GM04504 (cell line): ENCODE measurements at places on chromosomes 1 and 21.

- DNase-seq, result no peak
These were observed 30.2 kb downstream of the NEK7 start for GRCh38 chr1:198186916-198187580.

DNA sequence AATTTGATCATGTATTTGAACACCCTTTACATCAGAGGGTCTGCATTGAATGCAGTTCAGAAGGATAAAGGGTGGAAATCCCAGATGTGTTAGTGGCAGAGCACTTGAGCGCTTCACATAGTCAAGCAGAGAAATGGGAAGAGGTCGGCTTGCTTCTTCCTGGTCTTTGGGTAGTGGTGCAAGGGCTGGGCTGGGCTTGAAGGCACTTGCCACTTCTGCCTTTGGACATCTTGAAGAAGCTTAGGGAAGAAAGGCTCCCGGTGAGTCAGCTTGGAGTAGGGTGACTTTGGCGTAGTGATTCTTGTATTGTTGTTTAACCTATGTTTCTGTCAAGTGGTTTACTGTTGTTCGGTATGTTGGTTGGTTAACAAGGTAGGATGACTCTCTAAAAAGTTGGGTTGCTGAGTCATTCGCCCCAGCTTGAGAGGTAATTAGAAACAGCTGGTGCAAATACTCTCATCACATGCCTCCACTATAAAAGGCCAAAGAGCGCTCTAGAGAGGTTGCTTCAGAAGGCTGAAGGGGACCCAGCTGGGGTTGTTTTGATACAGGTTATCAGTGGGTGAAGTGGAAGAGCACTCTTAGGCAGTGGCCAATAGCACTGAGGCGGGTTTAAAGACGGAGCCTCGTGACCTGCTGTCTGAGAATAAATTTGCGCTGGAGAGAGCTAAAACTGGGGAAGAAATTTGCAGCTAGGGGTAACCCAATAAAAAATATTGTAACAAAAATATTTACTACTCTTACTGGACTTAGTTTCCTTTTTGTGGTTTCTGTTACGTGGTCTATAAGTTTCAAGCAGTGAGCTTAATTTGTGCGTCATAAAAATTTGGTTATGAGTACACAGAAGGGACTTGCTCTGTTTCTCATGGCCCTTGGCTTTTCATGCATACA is 1.4 kb downstream of the BACH1 start:
- peak; percentile 90 for DNase-seq

DNA sequence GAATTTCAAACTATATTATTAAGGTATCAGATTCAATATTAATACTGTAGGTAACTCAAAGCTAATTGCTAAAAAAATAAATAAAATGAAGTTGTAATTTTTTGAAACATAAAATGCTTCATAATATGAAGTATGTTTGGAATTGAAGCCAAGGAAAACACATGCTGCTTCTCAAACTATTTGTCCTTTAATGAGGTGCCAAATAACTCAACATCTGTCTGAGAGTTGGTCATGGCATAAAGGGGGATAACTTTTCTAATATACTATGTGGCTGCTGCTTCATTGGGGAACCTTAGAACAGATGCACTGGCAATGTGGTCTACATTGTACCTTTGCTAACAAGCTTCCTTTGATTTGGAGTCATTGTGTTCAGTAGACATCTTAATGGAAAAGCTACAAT is 96.7 kb downstream of the PDE4B start:
- DNase-seq, result no peak

- no peak for DNase-seq
These were observed 17.0 kb downstream of the CRYZ start for GRCh38 chr1:74715806-74716205.

GRCh38 chr1:184020855-184021254 is 16.7 kb downstream of the COLGALT2 start:
- DNase-seq, result no peak

- no peak for DNase-seq
These were observed 4.5 kb downstream of the CFHR3 start for GRCh38 chr1:196779093-196779492.

- DNase-seq, result no peak
These were observed 74.3 kb upstream of the MORC3 start for GRCh38 chr21:36245649-36246048.

DNA sequence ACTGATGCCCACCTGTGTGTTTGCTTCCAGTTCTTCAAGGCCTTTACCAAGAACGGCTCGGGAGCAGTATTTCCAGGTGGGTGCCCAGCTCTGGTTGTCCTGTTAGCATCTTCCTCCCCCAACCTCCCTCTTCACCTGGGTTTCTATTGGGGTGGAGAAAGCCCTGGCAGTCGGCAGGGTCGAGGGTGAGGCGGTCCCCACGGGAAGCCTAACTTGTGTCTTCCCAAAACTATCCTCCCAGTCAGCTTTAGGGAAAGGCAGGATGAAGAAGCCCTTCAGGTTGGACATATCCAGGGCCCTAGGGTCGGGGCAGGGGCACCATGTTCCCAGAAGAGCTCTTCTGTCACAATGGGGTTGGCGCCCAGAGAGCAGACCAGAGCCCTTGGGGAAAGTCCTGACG is 20.6 kb downstream of the QSOX1 start:
- no peak for DNase-seq

DNA sequence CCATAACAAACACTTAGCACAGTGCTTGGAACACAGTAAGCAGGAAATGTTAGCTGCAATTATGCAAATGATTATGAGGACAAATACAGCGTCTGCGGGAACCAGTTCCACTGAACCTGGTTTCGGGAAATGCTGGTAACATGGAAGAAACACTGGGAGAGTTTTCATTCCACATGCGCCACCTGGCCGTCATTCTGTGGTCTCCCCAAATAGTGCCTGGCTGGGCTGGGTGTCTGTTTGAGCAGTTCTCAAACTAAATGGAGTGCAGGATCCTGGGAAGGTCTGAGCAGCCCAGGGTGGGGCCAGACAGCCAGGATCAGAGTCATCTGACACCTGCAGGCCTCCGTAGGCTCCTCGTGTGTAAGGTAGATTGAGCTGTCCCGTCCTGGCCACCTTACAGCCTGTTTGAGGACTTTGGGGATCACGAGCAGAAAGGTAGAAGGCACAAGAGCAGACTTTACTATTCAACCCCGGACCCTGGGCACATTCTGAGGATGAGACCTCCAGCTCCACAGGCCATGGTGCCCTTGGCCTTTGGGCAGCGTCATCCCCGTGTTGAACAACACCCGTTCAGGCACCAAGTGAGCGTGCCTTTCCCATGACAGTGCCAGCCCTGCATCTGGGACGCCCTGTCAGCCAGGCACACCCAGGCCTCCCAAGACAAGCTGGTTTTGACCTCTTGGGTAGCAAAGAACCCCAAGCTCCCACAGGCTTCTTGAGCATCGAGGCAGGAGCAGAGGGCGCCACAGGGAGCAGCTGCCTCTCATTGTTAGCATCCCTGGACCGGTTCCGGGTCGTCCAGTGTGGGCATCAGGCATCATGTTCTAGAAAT is 101.9 kb downstream of the PRDM2 start:
- no peak for DNase-seq

DNA sequence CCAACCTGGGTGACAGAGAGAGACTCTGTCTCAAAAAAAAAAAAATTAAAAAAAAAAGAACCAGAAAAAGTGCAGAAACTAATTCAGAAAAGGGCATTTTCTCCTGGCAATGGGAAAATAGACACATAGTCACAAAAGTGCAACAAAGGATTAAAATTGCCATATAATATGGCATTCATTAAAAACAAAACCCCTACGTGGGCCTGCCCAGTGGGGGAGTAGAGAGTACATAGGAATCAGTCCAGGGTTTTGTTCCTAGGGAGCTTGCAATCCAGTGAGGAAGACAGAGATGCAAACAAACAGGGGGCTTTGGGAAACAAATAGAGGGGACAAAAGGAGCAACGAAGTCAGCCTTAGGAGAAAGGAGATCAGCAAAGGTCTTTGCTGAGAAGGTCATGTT is 4.5 kb upstream of the TRABD2B start:
- DNase-seq, result no peak

DNA sequence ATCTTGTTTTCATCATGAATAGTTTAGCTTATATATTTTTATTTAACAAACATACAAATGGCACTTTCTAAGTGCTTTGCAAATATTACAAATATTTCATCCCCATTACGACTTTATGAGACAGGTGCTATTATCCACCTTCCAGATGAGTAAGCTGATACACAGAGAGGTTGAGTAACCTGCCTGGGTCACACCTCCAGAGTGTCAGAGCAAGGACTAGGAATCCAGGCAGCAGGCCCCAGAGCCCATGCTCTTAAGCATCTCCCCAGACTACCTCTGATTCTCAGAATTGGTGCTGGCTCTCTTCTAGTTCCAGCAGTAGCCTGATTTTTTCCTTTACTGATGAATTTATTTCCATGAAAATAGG is 40.0 kb downstream of the EPHB2 start:
- DNase-seq, result no peak

DNA sequence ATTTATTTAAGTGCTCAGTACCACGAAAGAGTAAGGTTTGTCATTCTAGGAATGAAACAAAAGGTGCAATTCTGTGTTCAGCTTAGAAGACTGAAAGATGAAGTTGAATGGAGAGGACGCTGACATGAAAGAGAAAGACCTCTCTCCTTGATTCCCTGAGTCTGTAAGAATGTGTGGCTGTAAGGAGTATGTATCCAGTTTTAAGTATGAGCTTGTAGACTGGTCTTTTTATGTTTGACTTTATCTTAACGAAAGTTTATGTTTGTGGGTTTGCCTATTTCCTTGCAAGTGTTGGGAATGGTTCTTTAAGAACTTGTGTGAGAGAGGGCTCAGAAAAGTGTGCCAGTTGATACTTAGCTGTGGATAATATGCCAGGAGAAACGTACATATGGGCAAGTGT is 1.4 kb downstream of the CHD1L start:
- no peak for DNase-seq

DNA sequence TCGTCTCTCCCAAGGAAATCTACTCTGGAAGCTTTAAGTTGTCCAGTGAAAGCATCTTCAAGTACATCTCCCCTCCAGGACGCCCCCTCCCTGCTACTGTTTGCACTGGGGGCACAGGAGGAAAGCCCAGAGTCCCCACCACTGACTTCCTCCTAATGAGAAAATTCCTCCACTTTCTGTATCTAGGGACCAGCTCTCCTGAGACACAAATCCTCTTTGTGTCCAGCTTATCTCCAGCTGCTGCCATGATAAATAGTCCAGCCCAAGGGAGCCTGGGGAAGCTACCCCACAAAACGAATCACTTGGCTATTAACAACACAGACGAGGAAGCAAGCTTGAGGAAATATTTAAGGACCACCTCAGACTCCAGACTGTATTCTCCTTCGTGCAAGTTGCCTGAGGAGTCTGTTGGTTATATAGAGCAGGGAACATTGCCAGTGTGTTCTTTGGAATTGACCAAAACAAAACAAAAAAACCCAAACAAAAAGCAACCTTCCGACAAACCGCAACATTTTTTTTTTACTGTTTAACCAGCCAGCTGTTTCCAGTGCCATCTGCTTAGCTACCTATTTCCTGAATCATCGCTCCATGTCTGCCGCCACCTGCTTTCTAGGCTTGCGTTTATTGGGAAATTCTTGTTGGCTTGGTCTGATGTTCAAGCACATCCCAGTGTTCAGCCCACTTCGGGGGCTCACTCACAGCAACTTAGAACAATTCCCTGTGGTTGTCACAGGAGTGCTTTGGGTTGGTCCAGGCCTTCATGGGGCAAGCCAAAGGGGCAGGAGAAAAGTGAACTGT is 7.7 kb downstream of the C1orf226 start:
- DNase-seq, result no peak

- DNase-seq, result no peak
These were observed 128.7 kb downstream of the MAB21L3 start for GRCh38 chr1:116239916-116240315.

DNA sequence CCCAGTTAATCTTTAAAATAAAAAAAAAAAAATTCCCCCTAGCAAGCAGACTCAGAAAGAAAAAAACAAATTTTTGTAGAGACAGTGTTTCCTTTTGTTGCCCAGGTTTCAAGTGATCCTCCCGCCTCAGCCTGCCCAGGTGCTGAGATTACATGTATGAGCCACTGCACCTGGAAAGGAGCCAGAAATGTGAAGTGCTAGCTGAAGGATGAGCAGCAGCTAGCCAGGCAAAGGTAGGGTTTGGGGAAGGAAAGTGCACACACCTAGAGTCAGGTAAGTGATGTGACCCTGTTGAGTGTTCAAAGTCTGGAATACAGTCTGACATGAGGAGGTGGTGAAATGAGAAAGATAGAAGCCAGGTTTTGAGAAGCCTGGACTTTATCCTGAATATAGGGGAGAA is 1.7 kb downstream of the AKR1A1 start:
- no peak for DNase-seq

- DNase-seq, result no peak
These were observed at the start of gene GSTM1 for GRCh38 chr1:109687641-109688499. Gene GSTM1 (plus strand): TSS chr1:109687817. CDS start chr1:109687874, 57 bp downstream.

DNA sequence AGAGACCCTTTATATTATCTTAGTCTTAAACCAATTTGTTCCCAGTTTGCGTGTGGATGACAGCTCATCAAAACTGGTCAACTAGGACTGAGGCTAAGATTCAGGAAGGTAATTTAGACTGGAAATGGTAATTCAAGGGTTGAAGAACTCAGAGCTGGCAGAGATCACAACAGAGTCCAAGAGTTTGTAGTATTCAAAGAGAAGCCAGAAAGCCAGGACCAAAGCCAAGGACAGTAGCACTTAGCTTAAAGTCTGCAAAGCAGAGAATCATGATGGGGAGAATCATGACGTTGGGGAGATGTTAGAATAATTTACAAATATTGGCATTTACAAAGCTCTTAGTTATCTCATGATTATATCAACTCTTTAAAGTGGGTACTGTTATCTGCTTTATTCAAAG is 32.6 kb downstream of the RNF11 start:
- DNase-seq, result no peak

- no peak for DNase-seq
These were observed 104.4 kb downstream of the GALNT2 start for GRCh38 chr1:230171356-230172015.

DNA sequence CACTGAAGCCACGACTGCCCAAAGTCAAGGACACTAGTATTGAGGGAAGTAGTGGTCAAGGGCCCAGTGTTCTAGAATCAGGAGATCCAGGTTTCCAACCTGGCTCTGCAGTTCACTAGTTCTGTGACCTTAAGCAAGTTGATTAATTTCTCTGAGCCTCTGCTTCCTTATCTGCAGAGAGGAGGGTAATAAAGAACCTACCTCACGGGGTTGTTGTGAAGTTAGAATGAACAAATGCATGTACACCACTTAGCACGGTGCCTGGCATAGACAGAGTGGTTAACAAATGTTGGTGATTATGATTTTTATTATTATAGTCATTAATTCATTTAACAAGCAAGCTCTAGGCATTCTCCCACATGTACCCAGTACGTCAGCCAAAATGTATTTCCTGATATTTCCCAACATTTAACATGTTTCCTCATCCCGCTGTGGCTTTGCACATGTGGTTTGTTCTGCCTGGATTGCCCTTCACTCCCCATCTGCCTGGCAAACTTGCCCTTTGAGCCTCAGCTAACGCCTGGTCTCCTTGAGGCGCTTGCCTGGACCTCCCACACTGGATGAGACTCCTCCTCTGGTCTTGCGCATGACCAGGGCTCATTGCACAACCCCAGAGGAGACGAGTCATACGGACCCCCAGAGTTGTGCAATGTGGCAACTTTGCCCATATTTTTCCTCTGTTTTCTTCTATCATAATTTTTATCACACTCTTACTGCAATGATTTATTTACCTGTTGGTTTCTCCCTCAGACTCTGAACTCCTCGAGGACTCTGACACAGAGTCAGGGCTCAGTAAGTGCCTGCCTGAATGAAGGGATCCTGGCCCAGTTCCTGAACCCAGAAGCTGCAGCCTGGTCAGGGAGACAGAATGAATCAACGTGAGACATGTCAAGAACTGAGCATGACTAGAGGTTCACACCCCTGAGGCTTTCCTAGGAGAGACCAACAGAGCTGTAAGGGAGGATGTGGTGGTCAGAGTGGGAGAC is 20.7 kb upstream of the MFSD2A start:
- peak; percentile 99 for DNase-seq

GRCh38 chr1:35507947-35508346 is 49.3 kb downstream of the KIAA0319L start:
- no peak for DNase-seq
